ENCODE measurements at places on chromosomes 3 and 15. TPM values are rescaled to one million over a fixed set of nuclear protein-coding genes. Genes with fewer than 3 reads are reported as not detected.

The NDUFB5 gene
- 96.9 TPM for polyA plus RNA-seq

The CHRNA5 gene
- 0.95 TPM for polyA plus RNA-seq

The SLC28A2 gene
- polyA plus RNA-seq: not detected

The SLC24A5 gene
- not detected for polyA plus RNA-seq

All from IgD-negative memory B cell (primary cell).